ENCODE measurements at places on chromosomes 13 and 19.
A peak's percentile ranks its signal among the peaks of the same experiment; 100 is the strongest.

DNA sequence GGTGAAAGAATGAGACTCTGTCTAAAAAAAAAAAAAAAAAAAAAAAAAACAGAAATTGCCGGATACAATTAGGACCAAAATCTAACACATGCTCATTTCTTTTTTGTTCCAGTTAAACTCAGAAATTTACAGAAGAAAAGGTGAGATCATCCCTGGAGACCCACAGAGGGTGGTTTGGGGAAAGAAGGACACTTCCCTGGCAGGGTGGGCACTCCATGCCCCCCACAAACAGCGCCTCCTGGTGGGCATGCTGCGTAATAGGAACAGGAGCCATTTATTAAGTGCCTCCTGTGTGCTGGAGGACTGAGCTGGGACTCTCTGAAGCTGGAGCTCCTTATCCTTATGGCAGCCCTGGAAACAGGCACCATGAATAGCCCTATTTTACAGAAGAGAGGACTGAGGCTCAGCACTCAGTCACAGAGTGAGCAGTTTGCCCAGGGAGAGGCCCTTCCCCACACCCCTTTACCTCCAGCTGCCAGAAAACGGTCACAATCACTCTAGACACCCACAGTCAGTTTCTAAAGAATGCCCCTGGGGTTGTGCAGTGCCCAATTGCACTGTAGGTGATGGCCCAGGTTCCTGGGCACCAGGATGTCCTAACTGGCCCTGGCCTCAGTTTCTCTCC, 10.1 kb downstream of the C19orf38 start:
- no peak for DNase-seq

- DNase-seq = no peak
Observed at GRCh38 chr19:947090-947706, 21.4 kb downstream of the ARID3A start.

DNA sequence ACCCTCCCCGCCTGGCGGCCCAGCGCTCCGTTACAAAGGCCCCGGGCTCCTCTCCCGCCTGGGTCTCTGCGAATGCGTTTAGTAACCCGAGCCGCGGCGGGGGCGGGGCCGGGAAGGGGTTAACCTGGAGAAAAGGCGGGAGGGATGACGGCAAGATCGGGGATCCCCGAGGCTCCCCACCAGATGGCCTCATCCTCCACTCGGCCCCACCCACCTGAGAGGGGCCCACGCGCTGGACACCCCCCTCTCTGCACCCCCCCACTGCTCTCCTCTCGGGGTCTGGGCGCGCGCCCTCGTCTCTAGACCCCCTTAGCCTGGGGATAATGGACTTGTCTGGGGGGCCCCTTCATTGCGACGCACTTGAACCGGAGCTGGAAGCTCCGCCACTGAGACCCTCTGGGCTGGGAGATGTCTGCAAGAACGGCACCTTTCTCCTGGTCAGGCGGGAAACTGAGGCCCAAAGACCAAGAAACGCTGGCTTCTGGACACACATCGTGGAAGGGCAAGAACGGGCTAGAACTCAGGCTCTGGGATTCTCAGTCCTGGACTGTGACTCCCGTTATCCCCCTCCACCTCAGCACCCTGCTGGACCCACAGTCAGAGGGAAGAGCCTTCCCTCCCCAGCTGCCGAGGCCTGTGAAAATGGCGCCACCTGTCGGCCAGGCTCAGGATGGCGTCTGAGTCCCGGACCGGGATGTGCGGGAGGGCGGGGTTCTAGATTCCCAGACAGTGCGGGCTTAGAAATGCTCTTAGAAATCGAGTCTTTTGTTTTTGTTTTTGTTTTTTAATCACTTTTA, 2.9 kb upstream of the LTBP4 start:
- DNase-seq = peak; percentile 99

DNA sequence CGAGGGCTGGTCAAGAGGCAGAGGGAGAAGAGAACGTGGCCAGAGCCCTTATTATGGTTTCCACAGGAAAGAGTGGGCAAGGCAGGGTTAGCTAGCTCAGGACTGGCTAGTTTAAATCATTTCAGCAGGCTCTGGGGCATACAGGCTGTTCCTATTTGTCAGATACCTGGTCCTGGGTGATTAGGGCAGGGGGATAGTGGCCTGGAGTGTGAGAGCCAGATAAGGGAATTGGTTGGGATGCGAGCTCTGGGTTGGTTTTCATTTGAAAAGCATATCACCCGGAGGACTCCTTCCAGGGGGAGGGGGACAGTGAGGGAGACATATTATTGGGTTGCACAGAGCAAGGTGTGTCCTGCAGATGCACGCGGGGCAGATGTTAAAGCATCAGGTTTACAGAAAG, 75.3 kb upstream of the CLDN10 start:
- no peak for DNase-seq

- no peak for DNase-seq
Observed at GRCh38 chr13:33089311-33089710, 73.1 kb downstream of the KL start.

- DNase-seq = no peak
Observed at GRCh38 chr13:89828506-89828905, 1519.0 kb upstream of the MIR17HG start.

DNA sequence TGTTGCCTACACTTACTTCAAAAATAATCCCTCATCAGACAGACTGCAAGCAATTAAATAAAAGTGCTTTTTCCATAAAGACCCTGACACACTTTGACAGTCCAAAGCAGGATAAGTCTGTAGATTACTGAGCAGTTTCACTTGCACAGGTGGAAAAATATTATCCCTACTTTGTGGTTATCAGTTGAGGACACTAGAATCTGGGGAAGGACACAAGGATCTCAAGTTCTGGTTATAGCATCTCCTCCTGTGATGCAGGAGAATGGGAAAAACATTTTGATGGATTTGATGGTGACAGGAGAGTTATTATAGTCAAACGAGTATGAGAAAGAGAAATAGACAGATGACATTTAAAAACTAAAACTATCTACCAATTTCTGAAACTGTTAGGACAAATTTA, 122.9 kb upstream of the PCDH9 start:
- no peak for DNase-seq

- DNase-seq = peak; percentile 85
Observed at GRCh38 chr19:19320361-19321140, at the start of the genes MAU2 and SUGP1. TSS of gene MAU2 (plus strand) at chr19:19320829. CDS start at chr19:19320860, 31 bp downstream. TSS of gene SUGP1 (minus strand) at chr19:19320509. CDS start at chr19:19320496, 13 bp downstream.

DNA sequence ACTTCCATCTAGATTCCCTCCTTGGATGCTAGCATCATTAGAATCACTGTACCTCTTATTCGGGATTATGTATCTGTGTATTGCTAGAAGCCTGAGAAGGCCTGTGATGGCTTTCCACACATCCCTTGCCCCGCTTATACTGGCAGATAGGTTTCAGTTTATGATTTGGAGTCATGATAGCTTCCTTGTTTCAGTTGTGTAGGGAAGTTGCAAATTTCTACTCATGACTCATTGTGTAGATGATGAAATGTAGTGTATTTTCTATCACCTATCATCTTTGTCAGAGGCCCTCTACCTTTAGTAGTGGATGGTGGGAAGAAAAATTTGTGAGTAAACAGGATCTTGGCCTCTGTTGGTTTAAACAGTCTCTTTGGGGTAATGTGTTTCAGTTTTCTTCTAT, 165.2 kb downstream of the GGACT start:
- DNase-seq = no peak

GRCh38 chr13:106337096-106337850, 198.2 kb downstream of the EFNB2 start:
- DNase-seq = no peak
